WTC11 (cell line): ENCODE measurements at places on chromosomes 2 and 18.

GRCh38 chr2:3779496-3780049 is 76.2 kb downstream of the DCDC2C start:
- no peak for DNase-seq
- H3K27ac ChIP-seq: no peak overlapping the region
- H3K4me3 ChIP-seq: no peak overlapping the region
- peaks cover 20% of the 10 kb centered on the region for H3K27me3 ChIP-seq

- peak overlapping the region; percentile 96 for H3K27ac ChIP-seq
- no peaks in the 10 kb centered on the region for H3K27me3 ChIP-seq
- DNase-seq: no peak
- H3K4me3 ChIP-seq: peak overlapping the region; percentile 93
- peaks cover 13% of the 10 kb centered on the region; the same call in 1 of the 2 replicates for H3K36me3 ChIP-seq
Measured at GRCh38 chr2:219245899-219246230, 586 bp downstream of the STK16 start.

GRCh38 chr2:31383471-31384153 is 30.9 kb downstream of the XDH start:
- no peak overlapping the region for H3K4me3 ChIP-seq
- peaks cover 39% of the 10 kb centered on the region for H3K4me1 ChIP-seq
- DNase-seq: no peak
- no peaks in the 10 kb centered on the region; the same call in 1 of the 2 replicates for H3K27me3 ChIP-seq
- peaks cover 5% of the 10 kb centered on the region for H3K36me3 ChIP-seq

GRCh38 chr2:172214252-172214651 is 111.6 kb upstream of the DLX2 start:
- H3K36me3 ChIP-seq: no peaks in the 10 kb centered on the region
- no peak for DNase-seq
- no peak overlapping the region for H3K4me3 ChIP-seq
- peaks cover 33% of the 10 kb centered on the region for H3K4me1 ChIP-seq
- H3K27me3 ChIP-seq: no peaks in the 10 kb centered on the region; the same call in none of the 2 replicates

DNA sequence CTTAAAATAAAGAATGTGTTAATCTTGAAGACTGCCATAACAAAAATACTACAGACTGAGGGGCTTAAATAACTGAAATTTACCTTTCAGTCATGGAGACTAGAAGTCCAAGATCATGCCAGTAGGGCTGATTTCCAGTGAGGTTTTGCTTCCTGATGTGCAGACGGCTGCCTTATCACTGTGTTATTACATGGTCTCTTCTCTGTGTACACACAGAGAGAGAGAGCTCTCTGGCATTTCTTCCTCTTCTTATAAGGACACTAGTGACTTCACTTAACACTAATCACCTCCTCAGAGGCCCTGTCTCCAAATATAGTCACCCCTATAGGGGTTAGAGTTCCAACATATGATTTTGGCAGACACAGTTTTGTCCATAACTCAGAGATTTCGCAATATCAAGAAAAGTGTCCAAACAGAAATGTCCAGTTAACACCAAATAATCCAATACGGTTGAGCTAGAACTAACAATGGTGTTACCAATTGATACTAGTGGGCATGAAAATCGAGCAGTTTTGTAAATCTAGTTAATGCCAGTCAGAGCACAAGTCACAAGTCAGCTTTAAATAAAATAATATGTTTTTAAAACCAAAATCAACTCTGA is 399.8 kb downstream of the ADCYAP1 start:
- H3K36me3 ChIP-seq: 0 out of 2 replicates have a peak, but pooled peaks cover 3% of the 10 kb centered on the region
- peaks cover 8% of the 10 kb centered on the region for H3K4me1 ChIP-seq
- DNase-seq: no peak

GRCh38 chr2:23427350-23427749 is 42.4 kb downstream of the KLHL29 start:
- H3K36me3 ChIP-seq: no peaks in the 10 kb centered on the region
- no peak overlapping the region for H3K4me3 ChIP-seq
- H3K27me3 ChIP-seq: no peaks in the 10 kb centered on the region
- no peak for DNase-seq

DNA sequence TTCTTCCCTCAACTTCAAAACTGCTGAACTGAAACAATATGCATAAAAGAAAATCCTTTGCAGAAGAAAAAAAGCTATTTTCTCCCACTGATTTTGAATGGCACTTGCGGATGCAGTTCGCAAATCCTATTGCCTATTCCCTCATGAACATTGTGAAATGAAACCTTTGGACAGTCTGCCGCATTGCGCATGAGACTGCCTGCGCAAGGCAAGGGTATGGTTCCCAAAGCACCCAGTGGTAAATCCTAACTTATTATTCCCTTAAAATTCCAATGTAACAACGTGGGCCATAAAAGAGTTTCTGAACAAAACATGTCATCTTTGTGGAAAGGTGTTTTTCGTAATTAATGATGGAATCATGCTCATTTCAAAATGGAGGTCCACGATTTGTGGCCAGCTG is 8.4 kb downstream of the HOXD8 start:
- no peak overlapping the region for H3K27ac ChIP-seq
- H3K36me3 ChIP-seq: no peaks in the 10 kb centered on the region
- H3K27me3 ChIP-seq: peaks cover 98% of the 10 kb centered on the region
- peaks cover 17% of the 10 kb centered on the region for H3K4me1 ChIP-seq

DNA sequence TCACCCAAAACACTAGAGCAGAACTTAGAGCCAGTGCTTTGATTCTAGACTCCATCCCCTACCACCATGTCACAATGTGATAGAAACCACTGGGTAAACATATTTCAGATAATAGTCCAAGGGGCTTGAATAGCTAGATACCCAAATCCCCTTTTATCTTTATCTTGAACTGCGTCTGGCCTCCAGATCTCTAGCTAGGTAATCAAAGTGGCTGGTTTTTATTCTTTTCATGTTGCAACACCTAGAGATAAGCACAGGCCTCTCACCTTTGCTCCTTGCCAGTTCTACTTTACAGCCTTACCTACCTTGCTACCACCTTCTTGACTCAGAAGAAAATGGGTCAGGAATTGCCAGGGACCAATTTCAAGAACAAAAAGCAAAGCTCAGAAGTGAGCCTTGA is 171.2 kb downstream of the C1D start:
- H3K27me3 ChIP-seq: peaks cover 28% of the 10 kb centered on the region
- peaks cover 29% of the 10 kb centered on the region for H3K4me1 ChIP-seq
- no peaks in the 10 kb centered on the region for H3K36me3 ChIP-seq
- DNase-seq: no peak
- no peak overlapping the region for H3K27ac ChIP-seq

GRCh38 chr2:229920011-229920641 is 1.7 kb downstream of the TRIP12 start:
- H3K4me3 ChIP-seq: peak overlapping the region; percentile 97
- H3K36me3 ChIP-seq: peaks cover 11% of the 10 kb centered on the region
- H3K27ac ChIP-seq: peak overlapping the region; percentile 33
- DNase-seq: no peak
- no peaks in the 10 kb centered on the region for H3K27me3 ChIP-seq

DNA sequence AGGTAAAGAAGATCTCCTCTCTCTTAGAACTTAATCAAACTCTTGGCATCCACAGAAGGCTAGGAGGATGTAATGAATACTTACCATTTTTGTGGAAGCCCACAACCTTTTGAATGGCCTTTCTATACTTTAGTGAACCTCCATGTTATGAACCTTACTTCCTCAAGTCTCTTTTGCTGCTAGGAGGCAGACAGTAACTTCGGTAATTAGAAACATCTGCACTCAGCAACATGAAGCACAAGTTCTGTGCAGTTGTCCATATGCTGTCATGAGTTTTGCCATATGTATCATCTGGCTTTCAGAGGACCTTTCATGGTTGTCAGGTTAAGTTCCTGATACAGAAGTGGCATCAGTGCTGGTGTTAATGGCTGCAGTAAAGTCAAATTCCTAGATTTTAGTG is 50.4 kb downstream of the PDK1 start:
- peaks cover 36% of the 10 kb centered on the region for H3K36me3 ChIP-seq
- no peaks in the 10 kb centered on the region for H3K27me3 ChIP-seq
- H3K27ac ChIP-seq: no peak overlapping the region
- DNase-seq: no peak

DNA sequence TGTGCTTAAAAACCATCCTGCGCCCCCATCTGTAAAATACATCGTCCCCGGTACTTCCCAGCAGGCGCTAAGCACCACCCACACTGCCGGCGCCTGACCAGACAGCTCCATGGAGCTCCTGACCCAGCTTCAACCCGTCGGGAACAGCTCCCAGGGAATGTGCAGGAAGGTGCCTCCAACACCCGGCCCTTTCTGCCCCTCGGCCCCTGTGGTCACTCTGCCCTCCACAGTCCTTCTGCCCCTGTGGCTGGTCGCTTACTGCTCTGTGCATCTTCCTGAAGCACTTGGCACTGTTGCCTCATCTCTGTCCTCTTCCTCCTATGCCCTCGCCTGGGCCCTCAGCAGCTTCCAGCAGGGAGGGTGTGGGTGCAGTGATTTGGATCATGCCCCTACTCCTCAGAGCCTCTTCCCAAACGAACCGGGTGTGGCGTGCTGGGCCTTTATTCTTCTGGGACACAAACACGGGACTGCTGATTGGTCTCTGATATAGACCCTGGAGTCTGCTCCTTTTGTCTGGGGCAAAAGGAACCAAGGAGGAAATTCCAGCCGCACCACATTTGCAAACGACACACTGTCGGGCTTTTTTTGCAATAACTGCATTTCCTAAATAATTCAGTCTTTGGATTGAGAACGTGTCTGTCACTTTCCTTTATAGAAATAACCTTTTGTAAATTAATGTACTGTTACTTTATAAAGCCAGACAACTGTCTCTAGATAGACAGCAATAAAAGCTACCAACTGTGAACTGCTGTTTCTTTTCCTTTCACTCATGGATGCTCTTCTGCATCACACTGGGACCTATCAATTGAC is 65.9 kb downstream of the ADI1 start:
- no peaks in the 10 kb centered on the region for H3K27me3 ChIP-seq
- no peak for DNase-seq
- no peak overlapping the region for H3K4me3 ChIP-seq
- no peak overlapping the region for H3K27ac ChIP-seq
- H3K4me1 ChIP-seq: 0 out of 2 replicates have a peak, but pooled peaks cover 2% of the 10 kb centered on the region

GRCh38 chr2:235446082-235446481 is 47.8 kb upstream of the AGAP1 start:
- peaks cover 5% of the 10 kb centered on the region; the same call in 1 of the 2 replicates for H3K4me1 ChIP-seq
- no peak for DNase-seq
- no peak overlapping the region for H3K4me3 ChIP-seq

GRCh38 chr2:167944825-167945659 is 302.4 kb downstream of the STK39 start:
- no peak overlapping the region for H3K27ac ChIP-seq
- no peak for DNase-seq
- H3K36me3 ChIP-seq: no peaks in the 10 kb centered on the region
- no peaks in the 10 kb centered on the region for H3K27me3 ChIP-seq

- H3K4me3 ChIP-seq: no peak overlapping the region
- no peaks in the 10 kb centered on the region for H3K27me3 ChIP-seq
- H3K27ac ChIP-seq: peak overlapping the region; percentile 16; the same call in 1 of the 2 replicates
- 0 out of 2 replicates have a peak, but pooled peaks cover 3% of the 10 kb centered on the region for H3K36me3 ChIP-seq
Measured at GRCh38 chr18:24209558-24209957, 70.7 kb downstream of the CABYR start.

- peaks cover 22% of the 10 kb centered on the region for H3K36me3 ChIP-seq
- H3K27ac ChIP-seq: peak overlapping the region; percentile 74; the same call in 1 of the 2 replicates
- H3K4me1 ChIP-seq: peaks cover 15% of the 10 kb centered on the region
- H3K4me3 ChIP-seq: no peak overlapping the region
Measured at GRCh38 chr18:24176727-24177416, 38.0 kb downstream of the CABYR start.

DNA sequence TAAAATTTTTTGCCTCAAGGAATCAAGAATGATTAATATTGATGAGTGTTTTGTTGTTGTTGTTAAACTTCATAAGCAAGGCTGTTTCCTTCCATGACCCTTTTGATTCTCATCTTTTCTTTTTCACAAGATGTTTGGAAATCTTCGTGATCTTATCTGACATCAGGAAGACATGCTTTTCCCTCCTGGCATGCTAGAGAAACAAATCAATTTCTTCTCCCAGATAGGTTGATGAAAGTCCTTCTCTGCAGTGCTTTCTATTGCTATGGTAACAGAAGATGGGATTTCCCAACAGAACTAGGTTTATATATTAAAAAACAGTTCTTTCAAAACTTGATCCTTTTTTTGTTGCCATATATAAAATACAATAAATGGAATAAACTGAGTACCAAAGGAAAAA is 85.2 kb downstream of the EML6 start:
- H3K4me1 ChIP-seq: peaks cover 13% of the 10 kb centered on the region
- no peak overlapping the region for H3K27ac ChIP-seq
- no peaks in the 10 kb centered on the region; the same call in 1 of the 2 replicates for H3K27me3 ChIP-seq
- peaks cover 8% of the 10 kb centered on the region for H3K36me3 ChIP-seq
- DNase-seq: no peak

- H3K27me3 ChIP-seq: no peaks in the 10 kb centered on the region
- H3K4me1 ChIP-seq: peaks cover 6% of the 10 kb centered on the region; the same call in 1 of the 2 replicates
- H3K27ac ChIP-seq: no peak overlapping the region; the same call in 1 of the 2 replicates
- no peaks in the 10 kb centered on the region for H3K36me3 ChIP-seq
- DNase-seq: no peak
- no peak overlapping the region for H3K4me3 ChIP-seq
Measured at GRCh38 chr2:9992427-9993187, 41.1 kb downstream of the GRHL1 start.

GRCh38 chr2:136932700-136933099 is 167.4 kb downstream of the THSD7B start:
- no peaks in the 10 kb centered on the region for H3K27me3 ChIP-seq
- peak; percentile 49 for DNase-seq
- H3K4me1 ChIP-seq: peaks cover 15% of the 10 kb centered on the region
- H3K27ac ChIP-seq: no peak overlapping the region
- no peaks in the 10 kb centered on the region for H3K36me3 ChIP-seq
- no peak overlapping the region for H3K4me3 ChIP-seq

DNA sequence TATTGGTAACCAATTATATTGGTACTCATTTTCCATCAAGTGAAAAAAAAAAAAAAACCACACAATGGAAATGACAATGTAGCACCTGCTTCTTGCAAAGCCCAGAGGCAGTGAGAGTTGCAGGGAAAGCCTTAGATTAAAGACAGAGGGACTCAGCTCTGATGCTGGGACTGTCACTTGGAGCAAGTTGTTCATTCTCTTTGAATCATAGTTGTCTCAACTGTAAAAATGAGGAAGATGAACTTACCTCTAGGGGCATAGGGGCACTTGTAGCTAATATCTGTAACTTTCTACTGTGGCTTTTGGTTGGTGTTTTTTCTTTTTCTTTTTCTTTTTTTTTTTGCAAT is 81.4 kb upstream of the LPIN2 start:
- no peak for DNase-seq
- peaks cover 13% of the 10 kb centered on the region for H3K4me1 ChIP-seq
- H3K4me3 ChIP-seq: no peak overlapping the region

- H3K36me3 ChIP-seq: no peaks in the 10 kb centered on the region
- peak; percentile 87 for DNase-seq
- H3K27me3 ChIP-seq: no peaks in the 10 kb centered on the region
- peaks cover 37% of the 10 kb centered on the region for H3K4me1 ChIP-seq
- H3K4me3 ChIP-seq: peak overlapping the region; percentile 76
Measured at GRCh38 chr2:231680285-231680991, 27.9 kb upstream of the PTMA start.

DNA sequence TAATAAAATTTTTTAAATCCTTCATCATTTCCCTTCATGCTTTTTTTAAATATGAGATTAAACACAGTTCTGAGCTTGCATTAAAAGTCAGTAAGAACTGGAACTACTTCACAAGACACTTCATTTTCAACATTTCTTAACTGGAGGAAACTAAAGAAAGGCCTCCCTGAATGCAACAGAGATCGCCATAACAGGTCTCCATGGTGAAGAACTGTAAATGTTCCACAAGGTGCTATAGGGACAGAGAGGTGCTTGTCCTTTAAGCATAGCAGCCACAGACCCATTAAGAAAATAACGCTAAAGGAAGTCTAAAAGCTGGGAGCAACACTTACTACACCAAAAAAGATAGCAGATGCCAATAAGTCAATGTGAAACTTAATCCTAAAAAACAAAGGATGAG is 8.5 kb downstream of the STAM2 start:
- no peak for DNase-seq
- peaks cover 13% of the 10 kb centered on the region for H3K36me3 ChIP-seq
- H3K27ac ChIP-seq: no peak overlapping the region
- no peak overlapping the region for H3K4me3 ChIP-seq
- H3K27me3 ChIP-seq: no peaks in the 10 kb centered on the region
